ENCODE measurements at places on chromosomes 4 and X.
A peak's percentile ranks its signal among the peaks of the same experiment; 100 is the strongest.

GRCh38 chr4:35464964-35465528, 779.3 kb downstream of the ARAP2 start:
- no peak for DNase-seq

- DNase-seq, result no peak
Measured at GRCh38 chrX:109533631-109534030, 3.0 kb upstream of the NXT2 start.

GRCh38 chr4:40736910-40737309, 12.8 kb upstream of the NSUN7 start:
- DNase-seq, result peak; percentile 47

DNA sequence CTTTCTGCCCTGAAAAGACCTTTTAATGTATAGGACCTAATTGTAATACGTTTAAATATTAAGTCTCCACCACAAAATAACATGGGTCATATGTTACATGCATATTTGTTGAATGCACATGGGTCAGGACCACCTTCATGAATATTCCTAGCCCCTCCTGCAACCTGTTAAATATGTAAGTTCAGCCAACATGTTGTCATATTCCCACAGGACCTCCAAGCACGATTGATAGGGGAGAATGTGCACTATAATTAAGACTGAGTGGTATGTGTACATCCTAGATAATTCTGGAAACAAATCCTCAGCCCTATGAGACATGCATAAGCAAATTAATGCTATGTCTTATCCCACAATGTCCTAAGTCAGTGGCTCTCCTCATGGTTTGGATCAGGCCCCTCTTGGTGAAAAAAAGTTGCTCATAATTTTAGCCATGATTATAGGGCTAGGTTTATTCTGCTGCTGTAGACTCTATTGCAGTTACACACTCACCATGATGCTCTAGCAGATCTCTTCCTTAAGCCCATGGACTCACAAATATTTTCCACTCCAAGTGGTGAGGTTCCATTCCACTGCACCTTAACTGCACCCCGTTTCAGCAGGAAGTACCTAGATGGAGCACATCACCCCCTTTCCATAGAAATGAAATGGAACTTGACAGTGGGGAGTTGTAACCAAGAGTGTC, 10.2 kb downstream of the TIGD2 start:
- DNase-seq, result no peak

GRCh38 chr4:73855406-73855805, 2.3 kb downstream of the PF4V1 start:
- DNase-seq, result peak; percentile 36

GRCh38 chr4:153025406-153025805, 89.3 kb downstream of the FHDC1 start:
- DNase-seq, result no peak

DNA sequence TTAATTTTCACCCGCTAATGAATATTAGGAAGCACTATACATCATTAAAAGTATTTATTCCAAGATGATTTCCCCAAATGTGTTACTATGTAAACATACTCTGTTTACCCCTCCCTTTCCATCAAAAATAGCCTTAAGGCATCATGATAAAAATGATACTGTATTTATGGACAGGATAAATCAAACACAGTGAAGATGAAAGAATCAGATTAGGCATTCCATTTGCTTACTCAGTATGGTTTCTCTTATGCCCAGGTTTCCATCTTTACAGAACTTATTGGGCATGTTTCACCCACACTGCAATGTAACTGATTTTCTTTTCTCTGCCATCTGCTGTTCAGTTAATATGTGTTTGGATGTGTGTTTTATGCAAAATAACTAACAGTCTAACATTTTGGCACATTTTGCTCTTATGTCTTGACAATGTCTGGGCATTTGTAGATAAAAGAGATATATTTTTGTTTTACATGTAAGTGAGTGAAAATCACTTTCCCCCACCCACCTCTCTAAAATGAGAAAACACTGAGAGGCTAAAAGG, 445.2 kb downstream of the RPA4 start:
- DNase-seq, result no peak

- DNase-seq, result no peak
Measured at GRCh38 chr4:25068386-25068785, 37.6 kb upstream of the LGI2 start.

DNA sequence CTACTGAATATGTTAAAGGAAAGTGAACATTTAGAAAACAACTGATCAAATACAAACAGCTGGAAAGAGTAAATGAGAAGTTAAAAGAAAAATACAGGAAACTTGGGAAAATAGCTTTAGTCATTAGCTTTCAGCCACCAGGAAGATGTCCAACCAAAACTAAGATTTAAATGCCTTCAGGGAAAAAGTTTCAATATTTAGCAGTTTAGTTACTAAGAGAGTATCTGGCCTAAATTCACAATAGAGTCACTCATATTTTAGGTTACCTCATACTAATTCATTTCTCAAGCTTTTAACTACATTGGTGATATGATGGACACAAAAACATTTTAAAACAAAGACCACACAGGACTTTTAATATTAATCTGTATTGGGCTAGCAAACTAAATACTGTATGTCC, 13.1 kb upstream of the KLHL13 start:
- no peak for DNase-seq

DNA sequence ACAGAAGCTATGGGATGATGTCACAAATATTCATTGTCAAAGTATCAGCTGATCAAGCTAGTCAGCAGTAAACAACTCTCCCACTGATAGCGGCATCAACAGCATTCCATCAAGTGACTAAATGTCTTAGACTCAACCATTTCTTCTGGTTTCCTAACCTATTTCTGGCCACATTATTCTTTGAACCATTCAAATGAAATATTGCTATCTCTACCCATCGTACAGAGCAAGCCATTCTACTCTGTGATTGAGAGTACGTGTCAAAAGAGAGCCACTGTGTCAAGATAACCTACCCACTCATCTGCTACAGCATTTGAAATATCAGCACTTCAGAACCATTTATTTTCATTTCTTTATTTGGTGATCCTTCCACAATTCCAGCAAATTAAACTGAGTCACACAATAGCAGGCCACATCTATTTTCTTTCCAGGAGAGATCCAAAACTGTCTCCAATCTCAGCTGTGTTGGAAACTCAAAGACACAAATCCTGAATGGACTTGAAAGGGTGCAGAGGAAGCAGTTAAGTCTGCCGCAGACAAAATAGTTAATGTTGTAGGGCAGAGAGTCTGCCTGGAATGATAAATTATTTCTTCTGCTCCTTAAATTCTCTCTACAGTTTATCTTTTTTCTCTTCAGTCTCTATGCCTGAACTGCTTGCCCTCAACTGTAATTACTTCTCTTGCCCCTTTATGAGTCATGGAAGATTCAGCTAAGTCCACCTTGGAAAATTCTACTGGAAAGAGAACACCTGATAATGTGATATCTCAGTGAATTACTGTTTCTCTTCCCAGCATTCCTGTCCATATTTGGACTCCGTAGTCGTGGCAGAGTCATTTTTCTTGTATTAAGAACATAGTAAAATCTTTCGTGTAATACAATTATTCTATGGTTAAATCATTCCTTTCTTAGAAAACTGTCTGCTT, 364.8 kb downstream of the PDGFC start:
- DNase-seq, result peak; percentile 64

DNA sequence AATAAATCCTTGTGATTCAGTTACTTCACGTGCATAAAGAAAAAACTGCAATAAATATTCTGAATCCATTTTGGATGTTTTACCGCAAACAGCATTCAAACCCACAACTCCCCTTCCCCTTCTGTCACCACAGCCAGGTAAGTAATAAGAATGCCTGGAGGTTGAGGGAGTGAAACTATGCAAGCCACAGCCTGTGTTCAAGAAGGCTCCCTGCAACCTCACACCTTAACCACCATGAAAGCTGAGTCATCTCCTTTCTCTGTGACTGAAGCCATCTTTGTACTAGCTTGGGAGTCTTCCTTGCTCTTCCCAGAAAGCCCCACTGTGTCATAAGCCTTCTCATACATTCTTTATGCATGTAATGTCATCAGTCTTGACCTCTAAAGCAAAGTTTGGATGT, 297.0 kb upstream of the PUDP start:
- no peak for DNase-seq

- no peak for DNase-seq
Measured at GRCh38 chr4:52836678-52837077, 25.4 kb upstream of the RASL11B start.

GRCh38 chrX:121109986-121110385, 62.6 kb downstream of the GLUD2 start:
- DNase-seq, result no peak

All from astrocyte of the spinal cord (primary cell).